ENCODE measurements at places on chromosomes 2 and 18. TPM values are rescaled to one million over a fixed set of nuclear protein-coding genes. Genes with fewer than 3 reads are reported as not detected.

The SLC39A10 gene
- total RNA-seq, result 16.3 TPM

The INHBB gene
- total RNA-seq, result 41.4 TPM

The RNPEPL1 gene
- 41.6 TPM for total RNA-seq

GRCh38 chr2:76298041-76298440 is 587.3 kb upstream of the GCFC2 start:
- DNase-seq, result no peak

DNA sequence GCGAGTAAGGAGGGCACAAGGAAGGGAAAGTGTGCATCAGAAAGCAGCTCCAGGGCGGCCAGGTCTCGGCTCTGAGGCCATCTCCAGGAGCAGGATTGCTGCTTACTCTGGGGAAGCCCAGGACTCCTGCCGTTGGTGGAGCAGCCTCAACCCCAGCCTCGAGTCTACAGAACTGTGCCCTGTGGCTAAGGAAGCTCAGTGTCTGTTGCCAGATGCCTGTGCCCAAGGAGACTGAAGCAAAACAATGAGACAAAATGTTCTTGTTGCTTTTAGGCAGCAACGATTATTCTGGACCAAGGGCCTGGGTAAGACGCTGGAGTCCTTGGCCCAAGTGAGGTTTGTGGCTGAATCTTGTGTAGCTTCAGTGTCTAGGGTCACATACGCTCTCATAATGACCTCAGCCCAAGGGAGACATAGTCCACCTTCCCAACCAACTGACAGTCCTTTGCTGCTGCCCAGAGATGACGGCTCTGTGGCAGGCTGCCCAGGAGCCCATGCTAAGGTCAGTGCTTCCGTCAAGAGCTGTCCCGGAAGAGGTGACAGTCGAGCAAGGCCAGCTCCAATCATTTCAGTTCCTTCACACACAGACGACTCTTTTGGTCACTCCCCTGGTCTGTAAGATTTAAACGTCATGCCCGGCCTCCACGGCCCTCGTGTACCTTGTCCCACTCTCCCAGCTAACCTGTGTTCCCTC is 223.8 kb downstream of the TTC32 start:
- no peak for DNase-seq

DNA sequence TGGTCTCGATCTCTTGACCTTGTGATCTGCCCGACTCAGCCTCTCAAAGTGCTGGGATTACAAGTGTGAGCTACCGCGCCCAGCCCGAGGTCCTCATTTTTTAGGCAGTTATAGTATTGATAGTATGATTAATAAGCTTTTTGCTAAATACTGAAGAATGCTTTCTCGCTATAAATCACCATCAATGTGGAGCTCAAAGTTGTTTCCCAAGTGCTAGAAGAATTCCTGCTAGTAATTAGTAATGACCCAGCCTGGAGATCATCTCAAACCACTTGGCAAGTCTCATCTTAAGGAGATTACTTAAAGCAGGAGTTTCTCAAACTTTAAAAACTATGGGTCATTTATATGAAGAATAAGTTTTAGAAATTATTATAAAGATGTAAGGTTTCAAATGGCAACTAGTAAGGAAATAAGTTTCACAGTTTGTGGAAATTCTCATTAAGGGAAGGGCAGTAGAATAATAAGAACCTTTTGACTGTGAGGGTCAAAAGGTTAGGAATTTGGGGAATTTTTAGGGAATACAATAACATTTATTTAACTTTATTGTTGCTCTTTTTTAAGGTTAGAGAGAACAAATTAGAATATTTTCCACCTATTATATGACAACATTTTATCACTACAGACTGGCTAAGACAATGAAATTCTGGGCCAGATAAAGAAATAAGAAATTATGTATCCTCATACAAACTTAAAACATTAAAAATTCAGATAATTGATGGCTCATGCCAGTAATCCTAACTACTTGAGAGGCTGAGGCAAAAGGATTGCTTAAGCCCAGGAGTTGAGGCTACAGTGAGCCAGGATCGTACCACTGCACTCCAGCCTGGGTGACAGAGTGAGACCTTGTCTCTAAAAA is 148.6 kb upstream of the MAP3K20 start:
- DNase-seq, result no peak

- DNase-seq, result no peak
Observed at GRCh38 chr18:1227025-1227424, 322.4 kb downstream of the ADCYAP1 start.

DNA sequence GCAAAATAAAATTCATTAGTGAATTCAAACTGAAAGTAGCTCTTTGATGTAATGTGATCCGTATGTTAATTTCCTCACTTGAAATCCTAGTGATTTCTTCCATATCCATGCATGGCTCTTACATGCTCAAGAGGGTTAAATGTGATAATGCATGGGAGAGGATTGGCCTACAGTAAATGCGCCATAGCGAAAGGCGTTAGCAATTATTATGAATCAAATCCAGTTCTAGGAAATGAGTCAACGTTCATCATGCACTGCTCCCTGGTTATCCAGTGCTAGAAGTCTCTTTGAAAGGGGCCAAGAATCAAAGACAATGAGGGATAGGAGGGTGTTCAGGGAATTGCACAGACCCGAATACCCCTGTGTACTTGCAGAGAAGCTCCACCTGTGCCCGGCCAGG is 101.4 kb upstream of the RASGRP3 start:
- no peak for DNase-seq

DNA sequence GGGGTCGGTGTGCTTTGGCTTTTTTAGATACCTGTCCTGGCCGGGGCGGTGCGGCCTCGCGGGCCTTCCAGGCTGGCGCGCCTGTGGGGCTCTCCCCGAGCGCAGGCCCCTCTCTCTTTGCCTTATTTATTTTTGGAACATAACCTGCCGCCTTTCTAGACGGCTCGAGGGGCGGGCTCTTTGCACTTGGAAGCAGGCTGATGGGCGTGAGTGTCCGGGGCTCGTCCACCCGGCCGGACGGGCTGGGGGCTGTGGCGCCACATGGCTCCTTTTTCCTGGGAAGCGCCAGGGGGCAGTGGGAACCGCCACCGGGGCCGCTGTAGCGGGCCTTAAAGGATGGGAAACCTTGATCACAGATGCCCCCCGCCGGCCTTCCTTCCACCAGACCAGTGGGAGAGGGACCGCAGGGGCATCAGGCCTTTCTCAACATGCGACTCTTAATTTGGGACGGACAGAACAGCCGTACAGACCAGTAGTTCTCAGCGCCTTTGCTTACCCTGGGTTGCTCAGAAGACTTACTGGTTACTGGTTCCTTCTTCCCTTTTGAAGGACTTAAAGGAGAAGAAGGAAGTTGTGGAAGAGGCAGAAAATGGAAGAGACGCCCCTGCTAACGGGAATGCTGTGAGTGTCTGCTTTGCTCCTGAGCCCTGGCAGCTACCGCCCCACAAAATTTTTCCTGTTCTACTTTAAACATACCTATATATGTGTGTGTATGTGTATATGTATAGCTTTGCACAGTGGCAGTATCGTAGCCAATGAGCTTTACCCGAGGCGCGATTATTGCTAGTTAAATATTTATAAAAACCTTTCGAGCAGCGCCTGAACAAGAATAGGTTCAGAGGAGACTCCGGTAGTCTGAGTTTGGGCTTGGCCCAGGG is 2.7 kb downstream of the PTMA start:
- DNase-seq, result no peak

GRCh38 chr2:237281836-237282306 is 132.1 kb downstream of the COL6A3 start:
- DNase-seq, result no peak
